Aorta (tissue), 5 donors: ENCODE measurements at places on chromosomes 2 and 18.

GRCh38 chr2:44766220-44766619 lies 175.3 kb upstream of the SIX3 start:
- DNase-seq: no peak

- DNase-seq: no peak
These were observed 203.1 kb downstream of the NCKAP5 start for GRCh38 chr2:133365117-133365516.

DNA sequence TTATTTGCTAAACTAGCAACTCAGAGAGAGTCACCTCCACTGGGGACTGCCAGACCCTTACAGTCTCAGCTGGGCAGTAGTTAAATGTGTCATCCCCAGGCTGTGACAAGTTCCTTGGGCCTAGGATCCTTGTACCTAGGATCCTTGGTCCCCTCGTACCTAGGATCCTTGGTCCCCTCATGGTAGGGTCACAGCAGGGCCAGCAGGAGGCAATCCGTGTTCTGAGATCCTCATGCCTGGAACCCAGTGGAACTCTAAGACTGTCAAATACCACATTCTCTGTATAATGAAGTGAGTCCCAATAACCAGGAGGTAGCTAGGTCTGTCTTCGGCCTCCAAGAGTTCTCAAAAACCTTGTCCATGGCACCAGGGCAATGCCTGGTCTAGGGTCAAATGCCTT lies 60.8 kb downstream of the LYPD6B start:
- no peak for DNase-seq

GRCh38 chr2:225319872-225320271 lies 79.6 kb upstream of the NYAP2 start:
- no peak for DNase-seq

- no peak for DNase-seq
These were observed 227.1 kb downstream of the ANAPC1 start for GRCh38 chr2:111656894-111657293.

DNA sequence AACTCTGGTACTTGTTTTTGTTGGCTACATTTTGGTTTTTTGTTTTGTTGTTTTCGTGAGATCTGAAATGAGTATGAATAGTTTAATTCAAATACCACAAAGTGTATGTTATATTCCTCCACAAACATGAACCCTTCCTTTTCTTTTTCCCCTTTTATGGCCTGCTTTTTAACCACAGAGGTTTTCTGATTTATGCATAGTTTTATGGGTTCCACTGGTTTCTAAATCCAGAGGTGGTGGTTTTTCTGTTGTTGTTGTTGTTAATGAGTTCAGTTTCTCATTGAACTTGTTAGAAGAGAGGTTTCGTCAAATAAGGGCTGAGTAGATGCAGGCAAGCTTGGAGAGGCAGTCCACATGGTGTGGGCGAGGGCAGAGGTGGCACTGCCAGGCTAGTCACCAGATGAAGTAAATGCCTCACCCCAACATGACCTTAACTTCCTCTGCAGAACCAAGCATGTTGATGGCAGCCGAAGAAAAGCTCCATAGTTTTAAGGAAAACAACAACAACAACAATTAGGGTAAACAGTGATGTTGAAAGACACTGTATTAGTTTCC lies 72.5 kb downstream of the RIF1 start:
- DNase-seq: no peak

DNA sequence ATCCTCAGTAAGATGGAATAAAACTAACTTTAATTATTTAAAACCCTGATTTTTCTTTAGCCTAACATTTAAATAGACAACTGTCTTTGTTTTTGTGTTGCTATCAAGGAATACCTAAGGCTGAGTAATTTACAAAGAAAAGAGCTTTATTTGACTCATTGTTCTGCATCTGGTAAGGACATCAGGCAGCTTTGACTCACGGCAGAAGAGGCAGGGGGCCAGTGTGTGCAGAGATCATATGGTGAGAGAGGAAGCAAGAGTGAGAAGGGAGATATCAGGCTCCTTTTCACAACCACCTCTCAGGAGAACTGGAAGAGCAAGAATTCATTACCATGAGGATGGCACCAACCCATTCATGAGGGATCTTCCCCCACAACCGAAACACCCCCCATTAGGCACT lies 64.6 kb upstream of the TFPI start:
- DNase-seq: no peak

GRCh38 chr2:142165790-142166189 lies 35.0 kb upstream of the LRP1B start:
- no peak for DNase-seq

- DNase-seq: no peak
These were observed 850.3 kb downstream of the DSC3 start for GRCh38 chr18:30192216-30192615.

DNA sequence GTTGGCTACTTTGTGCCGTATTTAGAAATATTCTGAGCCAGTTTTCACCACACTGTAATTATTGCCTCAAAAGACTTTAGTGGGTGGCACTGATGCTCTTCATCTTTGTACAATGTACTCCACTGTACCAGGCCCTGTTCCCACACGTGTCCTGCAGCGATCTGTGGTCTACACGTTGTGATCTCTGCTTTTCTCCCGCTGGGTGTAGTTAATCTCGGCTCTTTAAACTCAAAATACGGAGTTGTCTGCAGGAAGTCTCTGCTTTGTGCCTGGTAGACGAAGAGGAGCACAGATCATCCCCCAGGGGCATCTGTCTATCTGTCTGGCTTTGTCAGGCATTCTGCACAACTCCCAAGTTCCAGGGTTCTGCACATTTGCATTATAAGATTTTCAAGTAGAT lies 12.1 kb upstream of the GREB1 start:
- no peak for DNase-seq

DNA sequence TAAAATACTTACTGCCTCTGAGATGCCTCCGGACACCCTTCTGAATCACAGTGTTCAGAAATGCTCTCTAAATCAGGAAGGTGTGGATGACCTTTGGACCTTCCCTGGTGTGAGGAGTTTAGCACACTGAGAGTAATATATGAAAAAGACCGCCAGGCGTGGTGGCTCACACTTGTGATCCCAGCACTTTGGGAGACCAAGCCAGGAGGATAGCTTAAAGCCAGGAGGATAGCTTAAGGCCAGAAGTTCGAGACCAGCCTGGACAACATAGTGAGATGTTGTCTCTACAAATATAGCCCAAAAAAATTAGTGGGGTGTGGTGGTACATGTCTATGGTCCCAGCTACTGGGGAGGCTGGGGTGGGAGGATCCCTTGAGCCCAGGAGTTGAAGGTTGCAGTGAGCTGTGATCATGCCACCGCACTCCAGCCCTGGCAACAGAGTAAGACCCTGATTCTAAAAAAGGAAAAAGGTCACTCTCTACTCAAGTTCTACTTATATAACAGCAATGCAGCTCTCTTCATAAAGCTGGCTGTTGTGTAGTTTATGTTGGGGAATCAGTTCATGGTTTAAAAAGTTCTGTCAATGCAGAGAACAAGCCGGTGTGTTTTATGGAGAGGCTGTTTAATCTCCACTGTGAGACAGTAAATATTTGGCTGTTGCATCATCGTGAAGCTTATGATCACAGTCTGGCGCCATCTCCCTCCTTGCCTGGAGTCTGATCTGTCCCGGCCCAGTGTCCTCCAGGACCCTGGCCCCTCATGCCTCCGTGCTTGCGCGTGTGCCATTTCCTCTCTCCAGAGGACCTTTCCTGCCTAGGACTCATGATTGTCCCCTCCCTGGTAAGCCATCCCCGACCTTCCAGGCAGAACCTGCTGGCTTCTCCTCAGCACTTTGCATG lies 184.5 kb downstream of the FAM210A start:
- DNase-seq: no peak

DNA sequence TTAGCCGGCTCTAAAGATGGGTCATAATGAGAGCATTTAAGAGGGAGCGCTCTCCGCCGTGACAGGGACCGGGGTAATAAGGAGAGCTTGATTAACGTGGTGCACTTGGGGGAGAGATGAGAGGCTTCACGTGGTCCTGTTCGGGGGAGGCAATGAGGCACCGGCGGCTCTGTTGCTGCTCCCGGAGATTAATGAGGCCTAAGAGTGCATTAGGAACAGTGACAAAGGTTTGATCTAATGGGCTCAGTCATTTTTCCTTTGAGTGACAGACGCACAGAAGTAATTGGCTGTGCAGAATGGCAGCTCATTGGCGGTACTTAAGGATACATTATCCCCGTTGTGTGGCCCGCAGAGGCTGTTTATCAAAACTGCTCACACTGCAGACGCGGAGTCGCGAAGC lies 250.7 kb downstream of the GBX2 start:
- DNase-seq: no peak

GRCh38 chr2:224638301-224638823 lies 53.2 kb upstream of the CUL3 start:
- no peak for DNase-seq

GRCh38 chr18:58337686-58338085 lies 291.2 kb downstream of the ALPK2 start:
- no peak for DNase-seq

- no peak for DNase-seq
These were observed 62.3 kb upstream of the MCFD2 start for GRCh38 chr2:46977899-46978298.

DNA sequence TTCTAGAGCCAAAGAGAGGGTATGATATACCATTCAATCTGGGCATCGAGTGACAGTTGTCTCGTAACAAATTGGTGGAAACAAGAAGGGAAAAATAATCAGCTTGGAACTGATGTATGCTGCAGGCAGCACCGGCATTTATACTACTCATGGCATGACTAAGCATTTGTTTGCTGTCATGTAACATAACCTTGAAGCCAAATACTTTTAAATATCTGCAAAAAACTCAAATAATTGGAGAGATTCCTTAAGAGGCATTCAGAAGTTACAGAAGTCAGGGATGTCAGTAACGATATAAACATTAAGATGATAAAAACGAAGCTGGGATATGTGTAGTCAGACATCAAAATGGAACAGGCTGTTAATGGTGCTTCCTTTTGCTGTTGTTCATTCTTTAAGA lies 157.3 kb upstream of the MMADHC start:
- DNase-seq: no peak

GRCh38 chr2:76516861-76517573 lies 806.3 kb upstream of the GCFC2 start:
- no peak for DNase-seq

- DNase-seq: no peak
These were observed 28.4 kb upstream of the PTMA start for GRCh38 chr2:231679908-231680284.

GRCh38 chr2:175684466-175684865 lies 317.6 kb downstream of the LNPK start:
- DNase-seq: no peak

- no peak for DNase-seq
These were observed 57.6 kb downstream of the GDF7 start for GRCh38 chr2:20724500-20725053.

- peak; percentile 72 for DNase-seq
These were observed 28.3 kb upstream of the NT5DC4 start for GRCh38 chr2:112692495-112692911.

DNA sequence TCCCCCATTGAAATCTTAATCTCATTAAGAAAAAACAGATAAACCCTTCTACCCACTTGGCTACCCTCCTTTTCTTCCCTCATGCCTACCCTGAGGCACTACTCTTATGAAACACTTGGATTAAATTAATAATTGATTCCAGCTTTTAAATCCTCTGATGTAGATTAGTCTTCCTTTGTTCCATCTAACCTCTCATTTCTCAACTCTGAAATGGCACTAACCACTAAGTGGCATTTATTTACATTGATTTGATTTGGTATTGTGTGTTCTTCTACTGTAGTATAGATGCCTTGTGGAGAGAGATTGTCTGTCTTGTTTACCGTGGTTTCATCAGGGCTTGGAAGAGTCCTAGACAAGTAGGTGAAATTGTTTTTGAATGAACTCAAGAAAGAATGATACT lies 26.7 kb downstream of the ITGA4 start:
- no peak for DNase-seq

- no peak for DNase-seq
These were observed 162.0 kb downstream of the C1D start for GRCh38 chr2:67900826-67901225.

GRCh38 chr2:171180229-171180930 lies 19.7 kb upstream of the TLK1 start:
- DNase-seq: no peak

DNA sequence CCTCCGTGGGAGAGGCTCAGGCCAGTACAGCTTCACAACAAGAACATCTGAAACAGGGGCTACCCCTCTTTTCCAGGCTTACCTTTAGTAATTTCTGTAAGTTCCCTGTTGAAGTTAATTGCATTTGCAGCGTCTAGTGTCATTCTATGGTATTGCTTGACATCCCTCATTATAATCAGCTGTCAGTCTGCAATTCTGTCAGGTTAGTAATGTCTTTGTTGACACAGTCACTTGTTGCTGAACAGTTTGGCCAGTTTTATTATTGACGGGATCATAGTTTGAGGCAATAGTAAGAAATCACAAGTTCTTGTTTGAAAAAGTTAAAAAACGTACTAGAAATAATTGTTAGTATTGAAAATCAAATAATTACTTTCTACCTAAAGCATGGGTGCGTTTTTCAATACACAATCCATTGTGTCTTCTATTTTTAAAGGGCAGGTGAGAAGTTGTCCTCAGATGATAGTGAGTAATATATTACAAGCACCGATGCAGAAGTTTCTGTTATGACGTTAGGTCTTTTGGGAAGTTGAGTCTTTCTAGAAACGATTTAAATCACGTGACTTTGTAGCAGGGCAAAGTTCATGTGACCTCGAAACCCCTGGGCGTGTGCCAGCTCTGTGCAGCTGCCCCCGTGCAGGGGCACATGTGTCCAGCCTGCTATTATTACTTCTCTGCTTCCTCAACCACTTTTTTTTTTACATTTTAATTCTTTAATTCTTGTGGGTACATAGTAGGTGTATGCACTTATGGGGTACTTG lies 49.5 kb upstream of the MBP start:
- DNase-seq: no peak

GRCh38 chr2:229342376-229342775 lies 71.3 kb upstream of the PID1 start:
- DNase-seq: peak; percentile 63

DNA sequence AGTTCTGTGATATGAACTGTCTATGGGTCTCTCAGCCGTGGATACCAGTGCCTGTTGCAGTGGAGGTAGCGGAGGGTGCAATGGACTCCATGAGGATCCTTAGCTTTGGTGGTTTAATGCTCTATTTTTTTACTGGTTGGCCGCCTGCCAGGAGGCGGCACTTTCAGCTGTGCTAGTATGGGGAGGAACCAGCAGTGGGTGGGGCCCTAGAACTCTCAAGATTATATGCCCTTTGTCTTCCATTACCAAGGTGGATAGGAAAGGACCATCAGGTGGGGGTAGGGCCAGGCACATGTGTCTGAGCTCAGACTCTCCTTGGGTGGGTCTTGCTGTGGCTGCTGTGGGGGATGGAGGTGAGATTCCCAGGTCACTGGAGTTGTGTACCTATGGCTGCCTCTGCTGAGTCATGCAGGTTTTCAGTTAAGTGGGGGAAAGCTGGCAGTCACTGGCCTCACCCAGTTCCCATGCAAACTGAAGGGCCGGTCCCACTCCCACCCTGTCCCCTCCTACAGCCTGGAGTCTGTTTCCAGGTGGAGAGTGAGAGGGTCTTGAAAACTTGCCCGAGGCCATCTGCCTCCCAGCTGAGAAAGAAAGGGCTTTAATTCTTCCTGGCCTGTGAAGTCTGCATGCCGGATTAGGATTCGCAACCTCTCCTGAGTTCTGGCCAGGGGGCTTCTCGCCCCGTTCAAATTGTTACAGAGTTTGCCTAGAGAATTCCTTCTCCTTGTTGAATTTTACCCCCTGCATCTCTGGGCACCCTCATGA lies 14.5 kb downstream of the KCNS3 start:
- no peak for DNase-seq

- peak; percentile 50 for DNase-seq
These were observed 169.2 kb downstream of the TRIM43 start for GRCh38 chr2:95760806-95761525.
